GM23248 (cell line): ENCODE measurements at places on chromosomes 13 and 19. TPM values are rescaled to one million over a fixed set of nuclear protein-coding genes. Genes with fewer than 3 reads are reported as not detected.
A peak's percentile ranks its signal among the peaks of the same experiment; 100 is the strongest.

Gene DGKH
- 7.0 and 7.1 TPM in 2 replicates for total RNA-seq

Gene PDE4C
- under 0.01 and 0.22 TPM in 2 replicates for total RNA-seq

Gene ZNF701
- 6.7 and 12.6 TPM in 2 replicates for total RNA-seq

GRCh38 chr19:42040031-42040430, 30.0 kb downstream of the GRIK5 start:
- no peak for DNase-seq

GRCh38 chr13:46668302-46668720, 115.3 kb downstream of the LRCH1 start:
- DNase-seq, result peak; percentile 91

- DNase-seq, result peak; percentile 45
Observed at GRCh38 chr13:33057019-33057780, 41.0 kb downstream of the KL start.

GRCh38 chr19:13693889-13694288, 70.4 kb upstream of the MRI1 start:
- no peak for DNase-seq

DNA sequence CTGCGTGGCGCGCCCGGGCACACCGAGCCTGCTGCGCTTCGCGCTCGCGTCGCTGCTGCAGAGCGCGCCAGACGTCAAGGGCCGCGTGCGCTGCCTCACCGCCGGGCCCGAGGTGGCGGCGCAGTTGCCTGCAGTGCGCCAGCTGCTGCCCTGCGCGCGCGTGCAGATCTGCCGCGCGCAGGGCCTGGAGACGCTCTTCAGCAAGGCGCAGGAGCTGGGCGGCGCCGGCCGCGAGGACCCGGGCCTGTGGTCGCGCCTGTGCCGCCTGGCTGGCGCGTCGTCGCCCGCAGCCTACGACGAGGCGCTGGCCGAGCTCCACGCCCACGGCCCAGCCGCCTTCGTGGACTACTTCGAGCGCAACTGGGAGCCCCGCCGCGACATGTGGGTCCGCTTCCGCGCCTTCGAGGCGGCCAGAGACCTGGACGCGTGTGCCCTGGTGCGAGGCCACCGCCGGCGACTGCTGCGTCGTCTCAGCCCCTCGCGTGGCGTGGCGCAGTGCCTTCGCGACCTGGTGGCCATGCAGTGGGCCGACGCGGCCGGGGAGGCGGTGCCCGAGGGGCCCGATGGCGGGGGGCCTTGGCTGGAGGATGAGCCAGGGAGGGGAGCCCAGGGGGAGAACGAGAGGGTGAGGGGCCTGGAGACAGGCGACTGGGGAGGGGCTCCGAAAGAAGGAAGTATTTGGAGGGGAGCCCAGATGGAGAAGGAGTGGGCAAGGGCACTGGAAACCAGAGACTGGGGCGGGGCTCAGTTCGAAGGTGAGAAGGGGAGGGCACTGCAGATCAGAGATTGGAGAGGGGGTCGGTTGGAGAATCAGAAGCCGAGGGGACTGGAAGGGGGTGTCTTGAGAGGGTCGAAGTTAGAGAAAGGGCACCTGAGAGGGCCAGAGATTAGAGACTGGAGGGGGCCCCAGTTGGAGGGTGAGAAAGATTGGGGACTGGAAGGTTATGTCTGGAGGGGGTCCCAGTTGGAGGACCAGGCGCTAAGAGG, 24.7 kb downstream of the ZSWIM9 start:
- DNase-seq, result no peak

DNA sequence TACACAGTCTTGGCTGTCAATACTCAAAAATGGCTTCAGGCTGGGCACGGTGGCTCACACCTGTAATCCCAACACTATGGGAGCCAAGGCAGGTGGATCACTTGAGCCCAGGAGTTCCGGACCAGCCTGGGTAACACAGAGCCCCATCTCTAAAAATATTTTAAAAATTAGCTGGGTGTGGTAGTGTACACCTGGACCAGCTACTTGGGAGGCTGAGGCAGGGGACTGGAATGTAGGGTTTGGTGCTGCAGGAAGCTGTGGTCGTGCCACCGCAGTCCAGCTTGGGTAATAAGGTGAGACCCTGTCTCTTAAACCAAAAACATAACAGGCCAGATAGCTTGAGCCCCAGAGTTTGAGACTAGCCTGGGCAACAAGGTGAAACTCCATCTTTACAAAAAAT, 6.7 kb upstream of the CHERP start:
- DNase-seq, result no peak
